Activated naive CD4-positive, alpha-beta T cell (primary cell): ENCODE measurements at places on chromosomes 2 and 18.
A peak's percentile ranks its signal among the peaks of the same experiment; 100 is the strongest.

DNA sequence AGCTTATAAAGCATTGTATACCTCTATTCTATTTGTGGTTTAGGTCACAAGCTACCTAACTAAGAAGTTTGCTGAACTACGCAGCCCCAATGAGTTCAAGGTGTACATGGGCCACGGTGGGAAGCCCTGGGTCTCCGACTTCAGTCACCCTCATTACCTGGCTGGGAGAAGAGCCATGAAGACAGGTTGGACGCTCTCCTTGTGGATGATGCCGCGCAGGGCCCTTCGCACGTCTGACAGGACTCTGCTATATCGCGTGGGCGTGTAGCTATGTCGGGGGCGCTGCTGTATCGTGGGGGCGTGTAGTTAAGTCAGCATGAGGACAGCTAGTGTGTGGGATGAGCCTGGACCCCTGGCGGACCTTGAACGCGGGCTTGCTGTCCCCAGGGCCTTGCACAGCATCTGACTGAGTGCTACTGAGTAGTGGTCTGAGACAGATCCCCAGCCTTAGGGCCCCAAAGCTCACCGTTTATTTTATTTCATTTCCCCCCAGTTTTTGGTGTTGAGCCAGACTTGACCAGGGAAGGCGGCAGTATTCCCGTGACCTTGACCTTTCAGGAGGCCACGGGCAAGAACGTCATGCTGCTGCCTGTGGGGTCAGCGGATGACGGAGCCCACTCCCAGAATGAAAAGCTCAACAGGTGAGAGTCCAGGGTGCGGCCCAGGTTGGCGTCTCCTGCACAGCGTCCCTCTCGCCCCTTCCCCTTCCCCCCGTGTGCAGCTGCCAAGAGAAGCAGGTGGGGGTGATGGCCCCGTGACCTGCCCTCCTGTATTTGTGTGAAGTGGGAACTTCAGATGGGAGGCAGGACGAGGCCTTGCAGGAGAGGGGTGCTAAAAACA, 15.6 kb upstream of the CNDP1 start:
- DNase-seq, result no peak

DNA sequence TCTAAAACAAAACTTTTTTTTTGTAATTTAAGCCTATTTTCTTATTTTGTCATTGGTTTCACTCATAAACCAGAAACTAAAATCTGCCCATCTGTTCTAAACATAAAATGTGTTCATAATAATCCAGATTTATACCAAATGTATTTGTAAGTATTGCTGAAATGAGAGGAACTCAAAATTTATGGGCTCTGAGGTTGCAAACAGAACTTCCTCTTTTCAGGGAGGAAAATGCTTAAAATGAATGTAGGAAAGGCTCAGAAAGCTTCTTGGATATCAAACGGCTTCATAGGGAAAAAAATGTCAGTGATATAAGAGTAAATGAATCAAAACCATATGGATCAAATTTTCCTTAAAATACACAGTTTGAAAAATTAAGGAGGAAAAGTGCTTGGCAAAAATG, 83.9 kb downstream of the PAX3 start:
- no peak for DNase-seq

DNA sequence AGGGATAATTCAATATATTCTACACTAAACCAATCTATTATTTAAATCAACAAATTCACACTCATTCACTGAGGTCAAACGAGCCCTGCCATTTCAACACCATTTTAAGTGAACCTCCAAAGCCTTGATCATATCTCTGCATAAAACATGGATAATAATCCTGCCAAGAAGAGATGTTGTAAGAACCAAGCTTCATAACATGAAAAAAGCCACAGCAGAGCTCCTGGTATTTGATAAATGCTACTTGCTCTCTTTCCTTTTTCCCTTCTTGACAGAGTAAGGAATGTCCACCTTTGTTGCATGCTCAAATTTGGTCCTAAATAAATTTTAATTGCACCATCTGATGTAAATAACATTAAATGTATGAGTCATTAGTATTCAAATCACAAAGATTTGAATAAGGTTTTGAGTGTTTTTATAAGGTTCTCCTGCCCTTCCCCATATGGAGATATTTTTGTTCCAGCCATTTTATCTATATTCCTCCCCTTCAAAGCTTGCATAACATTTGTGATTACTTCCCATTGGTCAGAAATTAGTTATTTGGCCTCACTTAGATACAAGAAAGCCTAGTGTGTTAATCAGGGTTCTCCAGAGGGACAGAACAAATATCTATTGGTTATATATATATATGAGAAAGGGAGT, 318.8 kb downstream of the RND3 start:
- DNase-seq, result no peak

DNA sequence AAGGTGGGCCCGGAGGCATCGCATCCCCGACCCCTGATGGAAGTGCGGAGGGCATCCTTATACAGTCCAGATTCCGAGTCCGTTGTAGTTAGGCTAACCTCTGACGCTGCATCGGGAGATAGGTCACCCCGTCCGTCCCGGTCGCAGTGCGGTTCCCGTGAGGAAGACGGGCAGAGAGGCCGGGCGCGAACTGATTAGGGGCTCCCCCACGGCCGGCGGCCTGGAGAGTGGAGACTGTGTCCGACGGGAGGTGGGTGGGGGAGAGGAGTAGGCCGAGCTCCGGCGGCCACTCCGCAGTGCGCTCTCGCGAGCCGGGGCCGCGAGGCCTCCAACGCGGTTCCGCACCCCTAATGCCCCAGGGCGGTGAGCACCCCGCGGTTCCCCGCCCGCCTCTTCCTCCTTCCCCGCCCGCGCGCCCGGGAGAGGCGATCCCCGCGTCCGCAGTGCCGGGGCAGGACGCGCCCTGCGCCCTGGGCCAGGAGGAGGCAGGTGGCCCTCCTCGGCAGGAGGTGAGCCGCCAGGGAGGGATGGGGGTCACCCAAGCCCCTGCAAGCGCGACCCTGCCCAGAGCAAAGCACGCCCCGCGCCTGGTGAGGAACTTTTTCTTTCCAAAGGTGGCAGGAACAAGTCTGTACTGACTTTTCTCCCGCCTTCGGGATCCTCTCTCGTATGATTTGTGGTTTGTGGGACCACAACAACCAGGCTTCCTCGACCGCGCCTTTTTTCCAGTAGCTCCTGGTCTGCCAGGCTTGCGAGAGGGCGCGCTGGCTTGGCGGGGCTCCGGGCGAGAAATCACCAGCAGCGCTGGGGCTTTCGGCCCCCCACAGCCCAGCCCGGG, 1.4 kb upstream of the SP5 start:
- no peak for DNase-seq

DNA sequence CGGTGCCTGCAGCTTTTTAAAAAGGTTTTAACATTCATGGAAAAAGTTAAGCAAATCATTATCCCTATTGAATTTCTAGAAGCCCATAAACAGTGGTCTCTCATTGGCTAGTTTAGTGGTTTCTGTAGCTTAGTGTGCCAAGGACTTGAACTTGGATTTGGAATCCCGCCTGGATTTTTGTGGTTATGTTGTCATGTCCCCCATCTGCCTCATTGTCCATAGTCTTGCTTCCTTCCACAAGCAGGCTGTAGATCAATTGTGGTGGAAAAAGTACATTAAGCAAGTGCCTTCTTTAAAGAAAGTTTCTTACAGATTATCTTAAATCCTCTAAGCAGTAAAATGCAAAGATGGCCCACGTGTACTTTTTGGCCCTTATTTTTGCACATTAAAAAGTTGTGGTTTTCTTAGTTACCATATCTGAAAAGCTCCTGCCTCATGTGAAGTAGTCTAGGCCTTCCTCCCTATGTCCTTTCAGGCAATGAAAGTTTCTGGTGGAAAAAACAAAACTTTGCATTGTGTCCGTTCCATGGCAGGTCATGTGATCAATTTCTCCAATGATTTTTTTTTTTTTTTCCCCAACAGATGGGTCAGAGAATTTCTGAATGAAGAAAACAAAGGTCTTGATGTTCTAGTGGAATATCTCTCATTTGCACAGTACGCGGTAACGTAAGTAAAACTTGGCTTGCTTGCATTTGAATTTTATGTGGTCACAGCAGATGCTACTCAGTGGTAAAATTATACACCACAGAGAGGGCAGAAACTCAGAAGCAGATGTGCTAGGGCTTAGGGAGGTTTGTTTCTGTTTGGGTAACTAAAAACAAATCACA, 158.9 kb downstream of the PRPF40A start:
- DNase-seq, result no peak

- DNase-seq, result no peak
Observed at GRCh38 chr2:114056294-114057143, 166.6 kb downstream of the ACTR3 start.

- no peak for DNase-seq
Observed at GRCh38 chr2:44137872-44138551, 30.7 kb upstream of the PPM1B start.

GRCh38 chr18:7600528-7601245, 33.6 kb downstream of the PTPRM start:
- DNase-seq, result no peak

DNA sequence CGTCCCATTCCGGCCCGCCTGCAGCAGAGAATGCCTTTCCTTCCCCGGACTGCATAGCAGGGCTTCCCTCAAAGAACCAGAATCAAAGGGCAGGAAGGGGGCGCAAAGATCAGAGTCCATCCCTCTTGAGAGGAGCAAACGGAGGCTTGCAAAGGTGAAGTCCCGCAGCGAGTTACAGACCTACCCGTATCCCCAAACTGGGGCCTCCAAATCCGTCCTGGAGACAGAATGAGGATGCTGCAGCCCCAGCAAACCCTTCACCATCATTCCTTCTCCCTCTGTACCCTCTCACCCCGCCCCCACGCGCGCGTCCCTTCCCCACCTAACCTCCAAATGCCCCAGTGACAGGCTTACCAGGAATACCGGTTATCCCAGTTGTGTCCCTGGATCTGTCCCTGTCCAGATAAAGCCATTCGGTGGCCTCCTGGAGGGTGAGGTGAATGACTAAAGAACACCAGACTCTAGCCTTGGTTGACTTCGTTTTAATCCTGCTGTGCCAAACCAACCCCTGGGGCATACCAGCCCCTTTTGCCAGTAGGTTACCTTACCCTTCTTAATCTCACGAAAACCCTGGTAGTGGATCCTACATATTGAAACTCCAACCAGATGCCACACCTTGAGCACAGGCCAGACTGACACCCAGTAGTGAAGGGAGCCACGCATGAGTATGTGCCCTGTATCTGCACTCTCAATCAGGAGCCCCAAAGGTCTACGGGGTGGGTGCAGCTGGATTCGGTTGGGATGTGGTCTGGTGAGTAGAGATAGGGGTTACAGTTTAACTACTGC, 961 bp upstream of the SLC40A1 start:
- DNase-seq, result peak; percentile 16

DNA sequence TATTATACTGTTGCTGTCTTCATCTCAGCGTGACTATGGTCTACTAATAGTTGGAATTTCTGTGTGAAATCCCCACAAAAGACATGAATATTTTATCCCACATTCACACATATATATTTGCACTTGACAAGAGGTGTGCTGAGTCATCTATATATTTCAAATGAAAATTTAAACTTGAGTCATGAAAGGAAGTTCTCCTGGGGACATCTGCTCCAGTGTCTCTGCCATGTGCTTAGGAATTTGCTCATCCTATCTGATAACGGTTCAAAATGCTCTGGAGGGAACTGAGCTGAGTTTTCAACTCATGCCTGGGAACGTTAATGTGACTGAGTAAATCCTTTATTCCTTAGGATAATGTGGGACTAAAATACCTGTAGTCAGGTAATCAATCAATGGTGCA, 326.2 kb upstream of the MEX3C start:
- DNase-seq, result no peak

DNA sequence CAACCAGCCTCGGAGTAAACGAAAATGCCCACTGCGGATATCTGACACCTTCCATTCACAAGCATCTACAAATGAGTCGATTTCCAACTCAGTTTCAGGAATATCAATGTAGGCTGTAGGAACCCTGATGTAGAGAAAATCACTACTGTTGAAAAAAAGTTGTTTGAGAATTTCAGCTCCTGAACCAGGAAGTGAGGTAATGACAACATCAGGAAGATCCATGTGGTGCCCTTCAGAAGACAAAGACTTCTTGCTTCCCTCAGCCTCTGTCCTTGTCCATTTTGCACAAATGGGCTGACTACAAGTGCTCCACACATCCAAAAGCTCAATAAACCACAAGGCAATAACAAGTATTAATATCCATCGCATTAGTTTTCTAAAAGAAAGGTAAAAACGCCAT, 4.7 kb downstream of the DSEL start:
- no peak for DNase-seq
